ENCODE measurements at places on chromosomes 4 and X. TPM values are rescaled to one million over a fixed set of nuclear protein-coding genes. Genes with fewer than 3 reads are reported as not detected.
A peak's percentile ranks its signal among the peaks of the same experiment; 100 is the strongest.

- DNase-seq: no peak
Measured at GRCh38 chrX:99939883-99940232, 470.2 kb downstream of the PCDH19 start.

DNA sequence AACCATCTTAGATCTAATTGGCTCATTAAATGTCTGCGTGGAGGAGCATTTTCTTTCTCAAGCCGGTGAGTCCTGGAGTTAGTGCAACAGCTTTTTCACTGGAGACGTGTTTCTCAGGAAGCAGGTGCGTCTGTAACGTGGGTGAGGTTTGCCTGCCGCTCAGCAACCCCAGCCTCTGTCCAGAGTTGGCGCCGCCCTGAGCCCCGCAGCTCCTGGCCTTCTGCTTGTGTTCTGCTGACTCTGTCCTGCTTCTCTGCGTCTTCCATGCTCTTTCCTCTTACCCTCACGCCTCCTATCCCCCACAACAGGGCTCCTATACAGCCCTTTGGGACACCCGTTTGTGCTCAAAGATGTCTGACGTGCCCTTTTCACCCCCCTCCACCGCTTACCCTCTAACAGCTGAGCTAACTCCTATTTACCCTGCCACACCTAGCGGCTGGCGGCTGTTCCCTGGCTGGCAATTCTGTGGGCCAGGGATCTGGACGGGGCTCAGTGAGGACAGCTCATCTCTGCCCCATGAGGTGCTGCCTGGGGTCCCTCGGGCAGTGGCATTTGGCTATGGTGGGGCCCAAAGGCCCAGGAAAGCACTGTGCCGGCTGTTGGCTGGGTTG lies 18.8 kb downstream of the DOK7 start:
- no peak for DNase-seq

GRCh38 chr4:158873795-158874401 lies 105.1 kb downstream of the FNIP2 start:
- peak; percentile 87 for DNase-seq

DNA sequence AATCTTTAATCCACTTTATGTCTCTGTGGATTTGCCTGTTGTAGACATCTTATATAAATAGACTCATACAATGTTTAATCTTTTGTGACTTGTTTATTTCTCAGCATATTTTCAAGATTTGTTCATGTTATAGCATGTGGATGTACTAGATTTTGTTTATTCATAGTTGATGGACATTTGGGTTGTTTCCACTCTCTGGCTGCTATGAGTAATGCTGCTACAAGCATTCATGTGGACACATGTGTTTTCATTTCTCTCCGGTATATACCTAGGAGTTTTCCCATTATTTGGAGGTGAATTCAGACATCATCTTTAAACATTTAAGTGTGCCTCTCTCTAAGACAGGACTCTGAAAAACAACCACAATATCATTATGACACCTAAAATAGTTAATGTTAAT lies 2.3 kb downstream of the IKBKG start:
- no peak for DNase-seq

DNA sequence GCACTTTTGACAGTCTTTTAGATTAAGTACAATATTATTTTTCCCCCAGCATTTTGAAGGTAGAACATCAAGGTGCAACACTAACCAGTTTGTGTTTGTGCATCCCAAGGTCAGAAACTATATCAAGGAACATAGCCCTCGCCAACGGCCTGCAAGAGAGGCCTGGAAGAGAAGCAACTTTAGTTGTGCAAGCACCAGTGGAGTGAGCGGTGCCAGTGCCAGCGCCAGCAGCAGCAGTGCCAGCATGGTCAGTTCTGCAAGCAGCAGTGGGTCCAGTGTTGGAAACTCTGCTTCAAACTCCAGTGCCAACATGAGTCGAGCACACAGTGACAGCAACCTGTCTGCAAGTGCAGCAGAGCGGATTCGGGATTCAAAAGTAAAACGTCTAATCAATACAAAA lies 21.7 kb downstream of the FAM199X start:
- DNase-seq: no peak

The NEUROG2 gene
- not detected for total RNA-seq

GRCh38 chrX:10090319-10090718 lies 66.5 kb upstream of the CLCN4 start:
- no peak for DNase-seq

The RPL39 gene
- 2,998 TPM for total RNA-seq

DNA sequence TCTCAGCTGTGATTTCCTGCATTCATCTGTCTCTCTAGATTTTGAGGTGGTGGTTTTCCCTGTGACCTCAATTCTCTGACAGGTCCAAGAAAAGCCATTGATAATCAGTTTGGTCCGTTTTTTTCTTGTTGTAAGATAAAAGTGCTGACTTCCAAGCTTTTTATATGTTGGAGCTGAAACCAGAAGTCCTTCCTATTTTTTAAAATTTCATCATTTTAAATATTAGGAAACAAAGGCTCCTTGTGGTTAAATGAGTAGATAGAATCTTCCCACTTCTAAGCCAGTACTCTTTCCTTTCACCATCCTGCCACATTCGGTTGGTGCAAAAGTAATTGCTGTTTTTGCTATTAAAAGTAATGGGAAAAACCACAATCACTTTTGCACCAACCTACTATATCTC lies 18.3 kb downstream of the RNF175 start:
- DNase-seq: no peak

DNA sequence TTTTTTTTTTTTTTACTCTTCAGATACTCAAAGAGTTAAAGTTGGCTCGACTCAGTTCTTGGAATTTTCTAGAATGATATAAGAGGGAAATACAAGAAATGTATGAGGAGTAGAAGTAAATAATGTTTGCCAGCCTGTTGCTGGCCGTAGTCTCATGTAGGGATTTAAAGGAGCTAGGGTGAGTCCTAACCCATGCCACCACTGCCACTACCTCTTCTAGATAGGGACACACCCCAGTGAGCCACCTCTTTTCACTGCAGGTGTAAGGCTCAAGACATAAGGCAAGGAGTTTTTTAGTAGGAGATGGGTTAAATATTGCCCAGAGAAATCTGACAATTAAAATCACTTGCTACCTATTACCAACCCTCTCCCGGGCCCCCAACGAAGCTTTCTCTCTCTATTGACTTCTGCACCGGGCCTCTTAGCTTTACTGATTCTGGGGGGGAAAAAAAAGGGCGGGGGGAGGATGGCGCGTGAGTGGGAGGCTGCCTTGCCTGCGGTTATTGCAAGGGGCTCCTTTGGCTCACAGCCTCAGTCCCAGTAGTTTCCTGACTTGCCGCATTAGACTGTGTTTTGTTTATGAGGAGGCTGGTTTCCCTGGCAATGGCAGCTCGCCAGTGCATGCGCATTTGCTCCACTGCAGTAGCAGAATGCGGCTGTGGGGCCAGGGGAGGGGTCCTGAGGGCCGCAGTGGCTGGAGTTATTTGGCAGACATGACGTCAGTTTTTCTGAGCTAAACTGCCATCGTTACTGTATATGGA lies 3.0 kb downstream of the LINC00632 start:
- DNase-seq: no peak

- DNase-seq: peak; percentile 20
Measured at GRCh38 chrX:102846544-102847236, 90.4 kb upstream of the RAB40AL start.

The FGF13 gene
- 26.5 TPM for total RNA-seq

The NAP1L3 gene
- total RNA-seq: 12.4 TPM

DNA sequence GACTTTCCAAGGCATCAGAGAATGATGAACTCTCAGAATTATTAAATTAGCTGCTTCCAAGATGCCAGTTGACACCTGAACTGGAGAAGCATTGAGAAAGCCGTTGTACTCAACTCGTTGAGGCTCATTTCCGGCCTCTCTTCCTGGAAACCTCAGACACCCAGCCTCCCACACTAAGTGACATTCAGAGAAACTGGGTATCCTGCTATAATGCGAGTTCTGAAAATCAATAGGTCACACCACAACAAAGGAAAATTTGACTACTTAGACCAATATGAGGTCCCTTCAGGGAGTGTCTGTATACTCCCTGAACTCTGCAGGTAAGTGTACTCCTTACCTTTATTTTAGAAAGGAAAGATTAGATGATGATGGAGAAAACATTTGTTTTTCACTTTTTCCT lies 51.2 kb downstream of the ENPEP start:
- no peak for DNase-seq

- no peak for DNase-seq
Measured at GRCh38 chr4:45841791-45842190, 282.1 kb downstream of the GABRG1 start.

The SLC25A5 gene
- total RNA-seq: 46.6 TPM

GRCh38 chr4:17595471-17596005 lies 18.5 kb downstream of the LAP3 start:
- DNase-seq: no peak

DNA sequence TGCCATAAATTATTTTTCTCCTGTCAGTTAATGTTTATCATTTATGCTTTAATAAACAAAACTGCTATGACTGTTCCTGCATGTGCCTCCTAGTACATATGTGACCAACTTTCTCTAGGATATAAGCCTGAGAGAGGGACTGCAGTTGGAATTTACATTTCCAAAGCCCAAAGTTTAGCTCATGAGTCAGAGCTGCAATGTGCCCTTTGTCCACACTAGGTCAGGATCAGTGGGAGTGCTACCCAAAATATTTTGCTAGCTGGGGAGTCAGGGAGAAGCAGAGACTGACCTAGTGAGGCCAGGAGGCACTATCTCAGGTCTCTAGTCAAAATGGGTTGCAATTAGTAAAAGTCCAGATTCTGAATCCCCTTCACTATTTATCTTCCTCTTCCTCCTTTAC lies 92.7 kb downstream of the AR start:
- no peak for DNase-seq

- peak; percentile 75 for DNase-seq
Measured at GRCh38 chr4:153143527-153144348, 60.5 kb upstream of the TRIM2 start.

- no peak for DNase-seq
Measured at GRCh38 chr4:26204249-26204825, 116.5 kb upstream of the RBPJ start.

The CFI gene
- 201 TPM for total RNA-seq

DNA sequence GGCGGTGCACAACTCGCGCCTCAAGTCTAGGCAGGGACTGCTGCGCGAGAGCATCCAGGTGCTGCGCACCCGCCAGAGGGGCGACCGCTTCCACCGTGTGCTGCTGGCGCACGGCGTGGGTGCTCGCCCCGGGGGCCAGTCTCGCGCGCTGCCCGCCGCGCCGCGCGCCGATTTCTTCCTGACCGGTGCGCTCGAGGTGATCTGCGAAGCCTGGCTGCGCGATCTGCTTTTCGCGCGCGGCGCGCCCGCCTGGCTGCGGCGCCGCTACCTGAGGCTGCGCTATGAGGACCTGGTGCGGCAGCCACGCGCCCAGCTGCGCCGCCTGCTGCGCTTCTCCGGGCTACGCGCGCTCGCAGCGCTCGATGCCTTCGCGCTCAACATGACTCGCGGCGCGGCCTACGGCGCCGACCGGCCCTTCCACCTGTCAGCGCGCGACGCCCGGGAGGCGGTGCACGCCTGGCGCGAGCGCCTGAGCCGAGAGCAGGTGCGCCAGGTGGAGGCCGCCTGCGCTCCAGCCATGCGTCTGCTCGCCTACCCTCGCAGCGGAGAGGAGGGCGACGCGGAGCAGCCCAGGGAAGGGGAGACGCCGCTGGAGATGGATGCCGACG lies 1.3 kb downstream of the CHST7 start:
- no peak for DNase-seq

- DNase-seq: no peak
Measured at GRCh38 chr4:5566991-5567390, 141.4 kb downstream of the EVC2 start.

GRCh38 chr4:95107004-95107403 lies 349.2 kb downstream of the BMPR1B start:
- DNase-seq: no peak

GRCh38 chr4:23279377-23279986 lies 586.7 kb downstream of the GBA3 start:
- DNase-seq: peak; percentile 0

The TEX13D gene
- total RNA-seq: not detected

DNA sequence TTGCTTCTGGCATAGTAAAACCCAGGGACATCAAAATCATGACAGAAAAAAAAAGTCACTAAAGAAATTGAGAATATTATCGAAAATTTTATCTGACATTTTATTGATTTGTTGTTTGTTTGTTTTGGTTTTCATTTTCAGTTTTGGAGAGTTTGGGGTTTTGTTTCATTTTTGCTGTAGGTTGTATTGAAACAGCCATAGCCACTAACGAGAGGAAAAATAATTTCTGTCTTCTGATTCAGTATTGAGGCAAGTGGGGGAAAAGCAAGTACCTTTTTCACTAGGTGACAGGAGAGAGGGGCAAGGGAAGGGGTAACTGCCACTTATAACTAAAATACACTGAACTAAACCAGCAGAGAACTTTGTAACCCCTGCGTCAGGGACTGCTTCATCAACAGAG lies 392.8 kb upstream of the NDST3 start:
- no peak for DNase-seq

DNA sequence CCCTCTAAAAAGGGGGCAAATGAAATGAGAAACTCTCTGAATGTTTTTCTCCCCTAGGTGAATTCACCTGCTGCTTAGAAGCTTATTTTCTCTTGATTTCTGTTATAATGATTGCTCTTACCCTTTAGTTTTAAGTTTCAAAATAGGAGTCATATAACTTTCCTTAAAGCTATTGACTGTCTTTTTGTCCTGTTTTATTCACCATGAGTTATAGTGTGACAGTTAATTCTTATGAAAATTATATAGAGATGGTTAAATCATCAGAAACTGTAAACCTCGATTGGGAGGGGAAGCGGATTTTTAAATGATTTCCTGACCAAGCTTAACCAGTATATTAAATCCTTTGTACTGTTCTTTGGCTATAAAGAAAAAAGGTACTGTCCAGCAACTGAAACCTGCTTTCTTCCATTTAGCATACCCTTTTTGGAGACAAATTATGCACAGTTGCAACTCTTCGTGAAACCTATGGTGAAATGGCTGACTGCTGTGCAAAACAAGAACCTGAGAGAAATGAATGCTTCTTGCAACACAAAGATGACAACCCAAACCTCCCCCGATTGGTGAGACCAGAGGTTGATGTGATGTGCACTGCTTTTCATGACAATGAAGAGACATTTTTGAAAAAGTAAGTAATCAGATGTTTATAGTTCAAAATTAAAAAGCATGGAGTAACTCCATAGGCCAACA lies 4.2 kb downstream of the ALB start:
- DNase-seq: no peak

The PRDM8 gene
- 7.8 TPM for total RNA-seq

DNA sequence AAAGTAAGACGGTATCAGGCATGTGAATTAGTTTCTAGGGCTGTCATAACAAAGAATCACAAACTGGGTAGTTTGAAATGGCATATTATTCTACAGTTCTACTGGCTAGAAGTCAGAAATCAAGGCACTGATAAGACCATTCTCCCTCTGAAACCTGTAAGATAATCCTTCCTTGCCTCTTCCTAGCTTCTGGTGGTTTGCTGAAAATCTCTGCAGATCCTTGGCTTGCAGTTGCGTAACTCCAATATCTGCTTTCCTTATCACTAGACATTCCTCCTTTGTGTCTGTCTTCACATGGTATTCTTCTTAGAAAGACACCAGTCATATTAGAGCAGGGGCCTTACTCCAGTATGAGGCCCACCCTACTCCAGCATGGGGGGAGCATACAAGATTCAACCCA lies 19.6 kb upstream of the LCORL start:
- no peak for DNase-seq

DNA sequence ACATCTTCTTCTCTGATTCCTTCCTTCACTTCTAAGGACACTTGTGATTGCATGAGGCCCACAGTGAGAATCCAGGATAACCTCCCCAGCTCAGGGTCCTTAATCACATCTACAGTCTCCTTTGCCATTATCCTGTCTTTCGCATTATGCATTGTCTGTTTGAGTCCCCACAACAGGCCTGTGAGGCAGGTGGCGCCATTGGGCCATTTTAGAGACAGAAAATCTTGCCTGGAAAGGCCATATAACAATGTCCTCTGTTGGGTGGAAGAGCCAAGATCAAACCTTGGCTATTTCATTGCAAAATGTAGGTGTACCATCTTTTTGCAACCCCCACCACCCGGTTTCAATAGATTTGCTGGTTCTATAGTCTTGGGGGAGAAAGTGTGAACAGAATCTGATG lies 11.8 kb upstream of the DCUN1D4 start:
- peak; percentile 66 for DNase-seq

Measured in fibroblast of the aortic adventitia (primary cell).